Articular chondrocyte of knee joint (primary cell): ENCODE measurements at places on chromosomes 5 and 9. TPM values are rescaled to one million over a fixed set of nuclear protein-coding genes. Genes with fewer than 3 reads are reported as not detected.

INSL4 gene
- total RNA-seq: not detected in 2 replicates

C8G gene
- total RNA-seq: 0.39 and 0.54 TPM in 2 replicates

KIF12 gene
- total RNA-seq: 0.11 TPM in 1 of 2 replicates, not detected in the other

TSSK1B gene
- total RNA-seq: 0.43 and 0.52 TPM in 2 replicates

NUTM2G gene
- not detected in 2 replicates for total RNA-seq

FIBCD1 gene
- total RNA-seq: 0.11 and 0.13 TPM in 2 replicates

PKN3 gene
- total RNA-seq: 10.1 and 11.5 TPM in 2 replicates

S100Z gene
- not detected in 2 replicates for total RNA-seq

PLPPR1 gene
- total RNA-seq: under 0.01 TPM in 1 of 2 replicates, not detected in the other

PCDHB3 gene
- 0.97 and 1.0 TPM in 2 replicates for total RNA-seq

SLC6A19 gene
- not detected in 2 replicates for total RNA-seq

F2R gene
- 0.39 and 1.1 TPM in 2 replicates for total RNA-seq

DIMT1 gene
- total RNA-seq: 37.4 TPM in 2 replicates

GRM6 gene
- not detected in 2 replicates for total RNA-seq

SLC34A3 gene
- not detected in 2 replicates for total RNA-seq

ITK gene
- under 0.01 and 0.65 TPM in 2 replicates for total RNA-seq

SHOC1 gene
- 0.11 and 0.13 TPM in 2 replicates for total RNA-seq

GMCL2 gene
- not detected in 2 replicates for total RNA-seq
